Stimulated activated CD4-positive, alpha-beta T cell treated with anti-CD3 and anti-CD28 coated beads, TNF-alpha, amount 100 ng/mL, for 4 hours (primary cell): ENCODE measurements at places on chromosomes 1 and 21.
A peak's percentile ranks its signal among the peaks of the same experiment; 100 is the strongest.

GRCh38 chr1:58781541-58782177 lies 2.2 kb downstream of the JUN start:
- DNase-seq = peak; percentile 9

GRCh38 chr1:53276153-53276901 lies 38.0 kb upstream of the MAGOH start:
- no peak for DNase-seq

DNA sequence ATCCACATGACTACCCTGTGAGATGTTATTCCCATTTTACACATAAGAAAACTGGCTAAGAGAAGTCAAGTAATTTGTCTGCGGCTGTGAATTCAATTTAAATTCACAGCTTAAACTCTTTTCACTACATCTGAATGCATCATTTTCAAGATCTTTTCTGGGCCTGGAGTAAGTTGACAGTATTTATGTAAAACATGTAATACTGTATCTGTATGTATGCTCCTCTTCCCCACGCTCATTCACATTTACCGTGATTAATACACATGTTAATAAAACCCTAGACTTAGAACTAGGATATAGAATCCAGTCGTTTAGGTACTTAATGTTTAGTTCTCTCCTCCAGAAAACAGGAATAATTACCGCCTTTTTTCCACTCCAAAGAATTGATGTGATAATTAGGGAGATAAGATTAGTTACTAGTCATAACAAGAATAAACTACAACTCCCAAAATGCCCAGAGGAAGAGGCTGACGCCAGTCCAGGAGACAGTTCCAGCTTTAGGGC lies 442 bp upstream of the PPP1R12B start:
- no peak for DNase-seq

- DNase-seq = no peak
Observed at GRCh38 chr1:78792756-78793155, 143.1 kb downstream of the IFI44 start.

GRCh38 chr1:54543729-54544496 lies 4.1 kb upstream of the ACOT11 start:
- no peak for DNase-seq

GRCh38 chr1:199403531-199404116 lies 623.9 kb upstream of the NR5A2 start:
- DNase-seq = no peak

DNA sequence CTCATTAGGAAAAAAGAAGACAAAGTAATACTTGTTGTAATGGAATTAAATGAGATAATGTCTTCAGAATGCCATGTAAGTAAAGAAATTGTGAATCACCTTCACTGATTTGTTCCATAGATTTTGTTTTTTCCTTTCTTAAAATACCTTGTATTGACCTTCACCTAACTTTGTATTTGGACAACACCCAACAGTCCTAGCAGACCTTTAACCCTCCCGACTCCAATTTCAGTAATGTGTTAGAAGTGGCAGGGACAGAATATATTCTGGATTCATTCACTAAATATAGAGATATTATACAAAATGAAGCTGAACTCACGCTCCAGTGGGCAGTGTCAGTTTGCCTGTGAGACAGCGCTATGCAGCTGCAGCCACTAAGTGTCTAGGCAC lies 57.9 kb downstream of the UCK2 start:
- no peak for DNase-seq

DNA sequence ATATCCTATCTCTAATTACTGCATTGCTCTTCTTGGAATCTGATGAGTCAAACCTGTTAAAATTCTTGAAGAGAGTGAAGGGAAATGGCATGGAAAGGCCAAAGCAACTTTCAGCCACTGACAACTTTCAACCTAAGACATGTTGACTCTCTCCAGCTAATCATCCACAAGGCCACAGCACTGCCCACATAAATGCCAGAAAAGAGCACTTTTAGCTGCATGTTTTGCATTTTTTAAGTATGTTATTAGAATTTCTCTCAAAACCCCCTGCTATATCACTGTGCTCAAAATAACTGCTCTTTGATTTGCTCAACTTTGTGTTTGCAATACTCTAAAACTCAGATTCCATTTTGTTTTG lies 352.5 kb downstream of the ADGRL2 start:
- DNase-seq = no peak

GRCh38 chr1:197761654-197762053 lies 13.6 kb downstream of the DENND1B start:
- no peak for DNase-seq

DNA sequence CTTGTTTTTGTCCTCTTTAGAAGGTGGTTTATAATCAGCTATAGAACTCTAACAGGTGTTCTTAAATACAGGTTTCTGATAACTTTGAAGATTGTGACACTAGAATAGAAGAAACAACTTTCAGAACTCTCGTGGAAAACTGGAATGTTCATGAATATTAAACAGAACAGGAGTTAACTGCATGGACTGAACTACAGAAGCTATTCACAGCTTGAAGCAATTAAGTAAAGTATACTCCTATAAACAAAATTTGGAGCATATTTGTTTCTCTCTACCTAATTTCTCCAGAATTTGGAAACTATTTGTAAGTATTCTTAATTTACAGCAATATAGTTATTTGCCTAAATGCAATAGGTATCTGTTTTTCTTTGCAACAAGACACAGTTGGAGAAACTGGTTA lies 824.8 kb downstream of the ADGRL2 start:
- no peak for DNase-seq

GRCh38 chr1:81174811-81175476 lies 625.8 kb upstream of the ADGRL2 start:
- DNase-seq = no peak

DNA sequence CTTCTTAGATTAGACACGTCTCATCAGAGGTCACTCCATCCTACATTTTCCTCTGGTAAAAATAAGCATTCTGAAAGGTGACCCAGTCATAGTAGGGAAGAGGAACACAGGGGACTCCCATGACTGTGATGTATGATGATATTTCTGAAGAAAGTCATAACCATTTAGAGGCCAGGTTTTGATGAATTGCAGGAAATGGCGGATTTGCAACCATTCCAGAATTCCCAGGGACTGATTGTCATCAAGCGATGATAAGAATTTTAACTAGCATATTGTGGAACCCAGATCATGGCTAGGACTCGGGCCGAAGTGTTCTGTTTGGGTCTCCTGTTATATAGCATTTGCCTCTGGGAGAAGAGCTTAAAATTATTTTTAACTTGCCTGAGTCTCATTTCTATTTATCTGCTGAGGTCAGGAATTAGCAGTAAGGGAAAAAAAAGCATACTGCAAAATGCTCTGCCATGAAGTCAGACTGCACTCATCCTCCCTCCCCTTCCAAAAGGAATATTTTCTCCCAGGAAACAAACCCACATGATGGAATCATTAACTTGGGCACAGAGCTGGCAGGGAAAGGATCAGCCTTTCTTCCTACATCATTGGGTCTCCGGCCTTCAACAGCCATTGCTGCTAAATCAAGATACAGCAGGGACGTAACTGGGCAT lies 286.7 kb downstream of the HLX start:
- DNase-seq = no peak

- no peak for DNase-seq
Observed at GRCh38 chr1:158327481-158327880, 3.9 kb downstream of the CD1B start.

GRCh38 chr21:39451332-39452206 lies at the start of gene SH3BGR:
Gene SH3BGR, plus strand, starts transcription at chr21:39451970. Its CDS starts 127 bp downstream, at chr21:39452097.
- DNase-seq = no peak

DNA sequence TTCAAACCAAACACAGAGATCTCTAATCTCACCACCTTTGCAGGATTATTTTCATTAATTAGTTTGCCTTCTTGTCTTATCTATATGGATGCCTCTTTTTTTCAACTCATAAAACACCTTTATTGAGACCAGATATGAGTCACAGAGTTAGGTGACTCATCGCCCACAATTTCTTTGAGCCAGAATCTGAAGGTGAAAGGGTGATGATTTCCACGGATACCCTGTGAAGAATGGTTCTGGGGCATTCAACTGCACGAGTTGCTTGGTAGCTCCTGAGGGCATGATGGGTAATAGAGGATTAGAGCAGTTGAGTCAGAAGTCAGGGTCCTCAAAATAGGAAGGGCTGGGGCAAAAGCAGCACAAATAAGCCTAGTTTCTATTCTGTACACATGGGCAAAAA lies 128.2 kb downstream of the TBX19 start:
- DNase-seq = peak; percentile 61

GRCh38 chr1:91683598-91683951 lies 182.9 kb downstream of the CDC7 start:
- no peak for DNase-seq

GRCh38 chr1:39980555-39981313 lies 25.8 kb downstream of the MFSD2A start:
- no peak for DNase-seq

GRCh38 chr1:60765204-60765603 lies 317.2 kb upstream of the NFIA start:
- no peak for DNase-seq

DNA sequence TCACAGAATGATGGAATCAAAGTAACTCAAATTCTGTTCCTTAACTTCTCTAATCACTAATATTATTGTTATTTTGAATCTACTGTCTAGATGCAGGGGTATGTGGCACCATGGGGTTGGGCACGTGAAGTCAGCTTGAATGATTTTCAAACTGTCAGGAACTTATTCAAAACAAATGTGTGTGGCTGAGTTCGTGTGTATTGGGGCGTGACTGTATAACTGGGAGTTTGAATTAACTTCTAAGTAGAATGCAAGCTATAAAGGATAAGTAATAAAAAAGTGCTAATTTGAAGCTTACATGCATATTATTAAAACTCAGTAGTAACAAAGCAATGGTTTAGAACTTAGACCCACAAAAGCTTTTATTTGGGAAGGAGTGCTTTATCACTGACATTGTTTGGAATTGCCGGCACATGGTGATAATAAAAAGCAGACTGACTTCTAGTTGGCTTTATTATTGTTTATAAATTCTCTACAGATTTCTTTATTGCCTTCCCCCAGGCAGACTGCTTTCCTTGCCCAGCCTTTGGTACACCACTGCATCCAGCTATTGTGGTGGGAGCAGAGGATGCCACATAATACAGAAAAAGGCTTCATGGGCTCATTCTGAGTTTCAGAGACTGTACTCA lies 84.3 kb downstream of the TENT5C start:
- no peak for DNase-seq

- DNase-seq = no peak
Observed at GRCh38 chr1:25676488-25676887, 59.9 kb downstream of the MAN1C1 start.

DNA sequence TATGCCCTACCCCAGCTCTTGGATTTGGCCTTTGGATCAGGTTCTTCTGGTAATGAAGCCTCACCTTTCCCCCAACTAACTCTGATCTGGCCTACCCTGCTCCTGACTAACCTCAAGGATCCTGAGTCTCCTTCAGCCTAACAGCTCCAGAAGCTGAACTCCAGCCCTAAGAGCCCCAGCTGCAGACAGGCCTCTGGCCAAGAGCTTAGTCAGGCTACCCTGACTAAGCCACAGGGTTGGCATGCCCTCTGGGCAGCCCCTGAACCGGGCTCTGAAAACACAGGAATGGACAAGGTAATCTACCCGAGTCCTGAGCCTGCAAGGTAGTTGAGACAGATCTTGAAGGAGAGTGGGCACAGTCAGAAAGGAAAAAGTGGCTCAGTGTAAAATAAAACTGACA lies 29.4 kb downstream of the COA7 start:
- no peak for DNase-seq

GRCh38 chr1:212166244-212166643 lies 119.0 kb upstream of the PPP2R5A start:
- no peak for DNase-seq

GRCh38 chr1:22763487-22764200 lies 53.0 kb downstream of the EPHB2 start:
- DNase-seq = no peak

DNA sequence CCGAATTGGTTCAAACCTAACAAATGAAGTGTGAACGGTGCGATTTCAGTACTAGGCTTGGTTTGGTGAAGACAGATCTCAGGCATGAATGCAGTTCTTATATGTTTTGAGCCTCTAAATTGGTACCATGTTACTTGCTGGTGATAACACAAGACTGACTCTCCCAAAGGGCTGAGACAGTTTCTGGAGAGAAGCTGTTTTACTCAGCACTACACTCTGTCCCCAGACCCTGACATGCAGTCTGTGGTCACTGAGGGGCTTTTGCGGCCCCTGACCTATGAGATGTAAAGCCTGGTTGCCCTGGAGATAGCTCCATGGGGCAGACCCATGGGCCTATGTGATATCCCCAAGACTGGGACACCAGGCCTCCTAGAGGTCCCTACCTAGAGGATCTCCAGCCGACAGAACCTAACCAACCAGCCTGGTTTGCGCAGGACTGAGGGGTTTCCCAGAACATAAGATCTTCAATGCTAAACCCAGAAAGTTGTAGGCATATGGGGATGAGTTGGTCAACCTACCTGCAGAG lies 19.4 kb upstream of the FOXE3 start:
- no peak for DNase-seq

GRCh38 chr1:245858722-245859492 lies 648.2 kb downstream of the SMYD3 start:
- no peak for DNase-seq

GRCh38 chr1:184221087-184221486 lies 165.7 kb upstream of the C1orf21 start:
- no peak for DNase-seq

DNA sequence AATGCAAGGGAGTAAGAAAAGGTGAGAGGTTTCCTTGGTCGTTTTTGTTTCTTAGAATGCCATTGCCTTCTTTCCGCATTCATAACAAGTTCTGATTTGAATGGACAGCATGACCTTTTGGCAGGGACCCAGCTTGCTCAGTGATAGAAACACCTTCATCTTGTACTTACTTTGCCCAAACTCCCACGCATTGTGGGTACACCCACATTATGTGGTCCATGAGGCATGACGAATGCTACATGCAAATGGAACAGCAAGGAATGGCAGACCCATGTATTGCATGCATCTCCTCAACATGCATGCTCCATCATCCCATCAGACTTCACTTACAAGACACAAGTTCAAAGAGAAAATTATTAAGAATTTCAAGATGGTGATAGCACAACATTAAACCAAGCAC lies 102.8 kb downstream of the CDC7 start:
- no peak for DNase-seq

- DNase-seq = no peak
Observed at GRCh38 chr1:164651351-164651951, 92.5 kb downstream of the PBX1 start.

DNA sequence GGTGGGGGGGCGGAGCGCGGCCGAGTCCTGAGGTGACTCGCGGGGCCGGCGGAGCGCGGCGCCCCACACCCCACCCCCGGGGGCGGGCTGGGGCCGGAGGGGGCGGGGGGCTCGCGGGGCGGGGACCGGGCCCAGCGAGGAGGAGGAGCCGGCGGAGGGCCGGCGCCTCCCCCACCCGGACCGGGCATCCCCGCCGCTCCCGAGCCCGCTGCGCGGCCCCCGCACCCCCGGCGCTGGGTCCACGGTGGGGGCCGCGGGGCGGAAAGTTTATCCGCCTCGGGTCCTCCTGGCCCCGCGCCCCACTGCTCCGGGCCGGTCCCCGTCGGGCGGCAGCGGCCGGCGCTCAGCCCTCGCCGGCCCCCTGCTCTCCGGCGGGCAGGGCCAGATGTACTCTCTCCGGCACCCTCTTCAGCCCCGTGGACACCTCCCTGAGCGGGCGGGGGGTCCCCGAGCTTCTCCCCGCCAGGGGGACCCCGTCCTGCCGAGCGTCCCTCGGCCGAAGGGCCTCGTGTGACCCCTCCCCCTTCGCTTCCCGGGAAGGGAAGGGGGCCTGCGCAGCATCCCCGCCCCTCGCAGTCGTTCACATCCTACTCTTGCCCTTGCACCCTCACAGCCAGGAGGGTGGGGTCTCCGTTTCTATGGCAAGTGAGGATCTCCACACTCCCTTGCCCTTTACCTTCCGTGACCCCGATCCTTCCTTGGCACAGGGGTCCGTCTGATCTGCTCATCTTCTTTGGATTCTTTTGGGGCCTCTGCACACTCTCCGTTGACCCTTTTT lies 663 bp downstream of the CAMTA1 start:
- peak; percentile 13 for DNase-seq

GRCh38 chr1:118210723-118211110 lies 25.7 kb upstream of the SPAG17 start:
- no peak for DNase-seq
